ENCODE measurements at places on chromosomes 1 and 21.

GRCh38 chr1:115179397-115180079 lies 90.2 kb upstream of the TSPAN2 start:
- no peak for DNase-seq

DNA sequence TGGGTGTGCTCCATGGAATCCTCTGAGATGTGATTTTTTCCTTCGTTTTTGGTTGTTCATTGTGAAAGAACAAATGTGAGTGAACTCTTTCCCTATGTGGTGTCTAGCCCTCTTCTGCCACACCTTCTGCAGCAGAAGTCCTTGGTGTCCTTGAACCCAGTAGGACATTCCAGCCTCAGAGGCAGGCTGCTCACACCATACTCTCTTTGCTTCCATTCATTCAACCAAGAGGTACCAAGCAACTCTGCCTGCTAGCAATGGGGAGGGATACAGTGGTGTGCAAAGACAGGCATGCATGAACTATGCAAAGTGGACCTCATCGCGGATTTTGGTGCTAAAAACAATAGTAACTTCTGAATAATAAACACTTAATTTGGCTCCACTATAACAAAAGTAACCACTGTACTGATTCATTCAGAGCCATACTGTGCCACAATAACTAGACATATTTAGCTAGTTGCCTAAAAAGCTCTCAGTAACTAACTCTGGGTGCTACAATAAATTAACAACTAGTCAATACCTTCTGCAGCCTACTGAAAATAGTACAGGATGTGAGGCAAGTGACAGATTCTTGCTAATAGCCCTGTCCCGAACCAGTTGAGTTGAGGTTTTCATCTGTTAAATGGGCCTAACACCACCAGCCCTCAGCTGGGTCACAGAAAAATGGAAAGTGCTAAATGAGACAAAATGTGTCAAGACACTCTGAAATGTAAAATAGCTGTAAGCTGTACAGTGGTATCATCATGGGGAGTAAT lies 155.4 kb downstream of the SLC45A1 start:
- DNase-seq: no peak

DNA sequence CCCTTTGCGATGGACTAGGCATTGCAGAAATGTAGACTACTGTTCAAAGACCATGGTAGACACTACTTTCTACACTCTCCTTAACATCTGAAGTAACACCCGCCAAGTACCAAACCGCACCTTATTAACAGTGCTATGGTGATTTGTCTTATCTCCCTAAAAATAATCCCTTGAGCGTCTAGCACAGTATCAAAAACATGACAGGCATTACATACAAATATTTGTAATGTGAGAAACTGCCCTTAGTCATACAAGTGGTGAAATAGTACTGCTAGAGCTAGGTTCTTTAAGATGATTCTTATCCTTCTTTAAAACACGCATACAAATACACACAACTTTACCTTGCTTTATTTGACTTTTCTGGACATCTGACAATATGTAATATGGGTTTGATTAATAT lies 27.2 kb downstream of the PUM1 start:
- no peak for DNase-seq

DNA sequence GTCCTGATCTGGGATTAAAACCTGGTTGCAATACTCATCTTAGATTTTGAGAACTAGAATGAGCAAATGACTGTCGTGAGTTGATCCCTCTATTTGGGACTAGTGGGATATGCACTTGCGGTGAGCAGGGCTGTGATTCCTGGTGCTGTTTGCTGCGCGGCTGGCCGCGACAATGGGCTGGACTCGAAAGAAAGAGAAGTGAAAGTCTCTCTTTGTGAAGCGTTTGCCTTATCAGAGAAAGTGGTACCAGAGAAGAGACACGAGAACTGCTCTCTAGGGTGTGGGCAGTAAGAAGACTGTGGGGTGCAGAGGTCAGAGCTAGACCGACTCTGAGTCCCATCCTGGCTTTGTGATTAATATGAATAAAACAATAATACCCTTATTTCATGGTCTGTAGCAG lies 8.6 kb downstream of the ST6GALNAC3 start:
- no peak for DNase-seq

DNA sequence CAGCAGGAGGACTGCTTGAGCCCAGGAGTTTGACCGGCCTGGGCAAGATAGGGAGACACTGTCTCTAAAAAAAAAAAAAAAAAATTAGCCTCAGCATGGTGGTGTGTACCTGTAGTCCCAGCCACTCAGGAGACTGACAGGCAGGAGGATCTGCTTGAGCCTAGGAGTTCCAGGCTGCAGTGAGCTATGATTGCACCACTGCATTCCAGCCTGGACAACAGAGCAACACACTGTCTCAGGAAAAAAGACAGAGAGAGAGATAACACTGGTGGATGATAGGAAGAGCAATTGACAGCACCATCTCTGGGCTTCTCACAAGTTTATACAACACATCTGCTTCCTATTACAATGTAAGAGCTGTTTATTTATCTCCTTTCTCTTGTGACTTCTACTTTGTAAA lies 2.4 kb upstream of the RNU11 start:
- DNase-seq: no peak

DNA sequence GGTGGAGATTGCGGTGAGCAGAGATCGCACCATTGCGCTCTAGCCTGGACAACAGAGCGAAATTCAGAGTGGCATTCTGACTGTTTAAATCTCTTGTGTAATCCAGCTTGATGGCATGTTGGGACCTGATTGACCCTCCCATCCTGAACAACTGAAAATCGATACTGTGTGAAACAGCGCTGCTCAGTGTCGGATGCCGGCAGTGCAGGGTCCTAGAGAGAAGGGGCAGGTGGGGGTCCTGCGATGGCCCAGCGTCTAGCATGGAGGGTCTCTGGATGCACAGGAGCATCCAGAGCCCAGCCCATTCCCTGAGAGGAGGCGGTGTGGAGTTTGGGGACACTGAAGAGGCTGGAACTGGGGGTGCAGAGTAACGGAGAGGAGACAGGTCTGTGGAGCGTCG lies 15.8 kb downstream of the AGT start:
- peak; percentile 26 for DNase-seq

DNA sequence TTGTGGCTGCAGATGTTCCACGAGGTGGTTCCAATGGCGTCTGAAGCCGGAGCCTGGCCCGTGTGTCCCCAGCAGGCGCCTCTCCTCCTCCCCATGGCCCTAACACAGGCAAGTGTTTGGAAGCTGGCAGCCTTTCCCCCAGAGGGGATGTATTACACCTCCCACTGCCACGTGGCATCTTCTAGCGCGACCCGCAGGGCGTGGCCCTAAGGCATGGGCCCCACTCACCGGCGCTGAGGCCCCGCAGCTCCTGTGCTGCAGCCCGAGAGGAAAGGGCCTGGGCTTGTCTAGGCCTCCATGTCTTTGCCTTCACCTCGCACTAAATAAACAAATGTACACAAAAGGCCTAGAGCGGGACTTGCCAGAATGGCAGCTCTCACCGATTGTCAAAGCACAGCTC lies 37.9 kb downstream of the SLC66A1 start:
- DNase-seq: no peak

GRCh38 chr1:63936801-63937200 lies 163.0 kb downstream of the ROR1 start:
- DNase-seq: no peak
